ENCODE measurements at places on chromosomes 4 and X.

DNA sequence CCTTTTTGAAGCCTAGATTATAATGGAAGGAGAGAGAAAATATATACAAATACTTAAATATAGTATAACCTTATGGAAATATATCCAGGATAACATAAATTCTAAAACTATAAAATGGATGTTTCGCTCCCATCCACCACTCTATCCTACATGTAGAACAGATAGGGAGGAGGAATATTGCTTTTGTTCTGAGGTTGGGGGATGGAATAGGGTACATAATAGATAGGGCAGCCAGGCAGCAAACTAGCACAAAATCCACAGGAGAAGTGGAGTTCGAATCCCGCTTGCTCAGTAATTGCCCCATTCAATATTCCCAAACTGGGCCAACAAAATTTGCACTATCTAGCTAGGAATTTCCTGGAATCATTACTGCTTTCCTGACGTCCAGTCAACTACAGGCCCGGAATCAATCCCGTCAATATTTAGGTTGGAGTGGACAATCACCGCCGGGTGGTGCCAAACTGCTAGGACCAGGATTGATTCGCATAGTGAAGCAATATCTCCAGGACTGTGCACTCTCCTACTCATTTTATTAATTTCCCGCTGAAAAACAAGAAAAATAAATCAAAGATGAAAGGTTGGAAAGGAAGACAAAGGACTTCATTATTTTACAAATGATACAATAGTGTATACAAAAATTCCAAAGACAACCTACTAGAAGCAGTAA lies 40.4 kb upstream of the PAPSS1 start:
- no peak for DNase-seq

DNA sequence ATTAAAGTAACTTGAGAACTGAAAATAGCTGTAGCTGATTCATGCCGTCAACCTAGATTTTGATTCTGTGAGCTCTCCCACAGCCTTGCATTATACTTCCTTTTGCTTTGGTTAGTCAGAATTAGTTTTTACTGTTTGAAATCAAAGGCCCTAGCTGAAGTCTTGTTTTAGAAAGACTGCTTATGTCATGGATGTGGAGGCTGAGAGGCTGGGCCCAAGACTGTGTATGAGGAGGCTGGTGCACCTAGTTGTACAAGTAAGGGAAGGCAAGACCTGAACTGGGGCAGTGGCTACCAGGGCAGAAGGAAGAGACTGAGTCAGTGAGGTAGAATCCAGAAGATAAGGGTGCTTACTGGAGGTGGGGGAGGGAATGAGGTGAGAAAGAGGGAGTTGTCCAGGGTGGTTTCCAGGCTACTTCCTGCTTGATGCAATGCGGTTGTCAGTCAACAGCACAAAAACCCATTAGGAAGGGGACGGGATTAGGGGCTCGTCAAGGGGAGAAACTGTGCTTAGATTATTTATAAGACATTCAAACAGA lies 76.2 kb upstream of the PAGE3 start:
- DNase-seq: no peak

DNA sequence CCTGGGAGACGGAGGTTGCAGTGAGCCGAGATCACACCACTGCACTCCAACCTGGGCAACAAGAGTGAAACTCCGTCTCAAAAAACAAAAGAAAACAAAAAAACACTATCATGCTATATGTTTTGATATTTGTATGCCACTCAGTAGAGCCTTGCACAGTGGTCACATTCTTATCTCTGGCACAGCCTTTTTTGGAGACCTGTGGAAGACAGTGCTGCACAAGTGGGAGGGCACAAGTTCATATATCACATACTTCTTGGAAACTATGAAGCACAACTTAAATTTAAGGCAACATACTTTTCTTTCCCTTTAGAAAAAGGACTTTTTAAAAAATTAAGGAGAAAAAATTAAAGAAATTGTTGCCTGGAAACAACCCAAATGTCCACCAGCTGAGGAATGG lies 14.4 kb upstream of the S100G start:
- no peak for DNase-seq

- DNase-seq: no peak
Observed at GRCh38 chr4:185479507-185479971, 8.0 kb upstream of the CCDC110 start.

- DNase-seq: no peak
Observed at GRCh38 chr4:84878546-84878945, 87.9 kb downstream of the WDFY3 start.

- DNase-seq: no peak
Observed at GRCh38 chrX:72272868-72273267, 4.2 kb downstream of the RPS4X start.

All from osteoblast (primary cell).